Fibroblast of skin of right quadriceps (primary cell): ENCODE measurements at places on chromosomes 16 and 17.

DNA sequence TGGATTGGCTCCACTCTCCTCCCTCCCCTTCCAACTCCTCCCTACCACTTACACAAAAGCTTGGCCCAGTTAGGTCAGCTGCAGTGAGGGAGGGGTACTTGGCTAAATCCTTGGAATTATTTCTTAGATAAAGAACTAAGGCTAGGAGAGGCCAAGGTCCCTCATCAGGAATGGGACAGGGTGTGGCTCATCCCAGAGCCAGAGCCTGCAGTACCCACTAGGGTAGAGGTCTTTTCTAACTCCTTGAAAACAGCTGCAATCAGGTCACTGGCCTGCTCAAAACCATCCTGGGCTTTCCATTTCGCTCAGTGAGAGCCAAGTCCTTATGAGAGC lies 1.9 kb upstream of the SLC46A1 start:
- no peak for DNase-seq

- DNase-seq = no peak
Measured at GRCh38 chr17:43312011-43312410, 78.2 kb upstream of the RNU2-1 start.

- DNase-seq = no peak
Measured at GRCh38 chr17:42766124-42766523, 5.1 kb downstream of the RAMP2 start.

GRCh38 chr17:55268649-55269480 lies 4.1 kb downstream of the HLF start:
- no peak for DNase-seq

DNA sequence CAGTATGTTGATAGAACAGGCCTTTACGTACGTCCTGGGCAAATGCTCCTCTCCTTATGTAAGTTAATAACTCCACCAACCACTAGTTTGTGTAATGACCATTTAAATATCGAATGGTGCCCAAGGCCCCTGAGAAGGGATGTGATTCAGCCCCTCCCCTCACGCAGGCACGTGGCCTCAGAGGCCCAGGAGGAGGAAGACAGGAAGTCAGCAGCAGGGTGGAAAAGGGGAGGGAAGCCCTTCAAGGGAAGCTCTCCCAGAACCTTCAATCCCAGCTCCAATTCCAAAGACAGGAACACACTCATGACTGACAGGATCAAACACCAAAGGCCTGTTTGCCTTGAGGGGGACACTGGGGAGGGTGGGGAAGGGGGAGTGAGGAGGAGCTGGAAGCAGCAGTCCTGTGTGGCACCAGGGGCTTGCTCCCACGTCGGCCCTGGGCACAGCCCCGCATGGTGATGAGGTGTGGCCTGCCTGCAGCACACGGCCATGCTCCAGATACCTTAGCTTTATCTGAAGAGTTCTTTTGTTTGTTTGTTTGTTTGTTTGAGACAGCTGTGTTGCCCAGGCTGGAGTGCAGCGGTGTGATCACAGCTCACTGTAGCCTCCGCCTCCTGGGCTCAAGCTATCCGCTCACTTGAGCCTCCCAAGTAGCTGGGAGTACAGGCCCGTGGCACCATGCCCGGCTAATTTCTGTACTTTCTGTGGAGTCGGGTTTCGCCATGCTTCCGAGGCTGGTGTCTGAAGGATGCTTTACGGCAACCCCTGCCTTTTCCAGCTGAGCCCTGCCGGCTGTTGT lies 105.0 kb downstream of the ZNF778 start:
- DNase-seq = peak; percentile 79

GRCh38 chr17:66379544-66379943 lies 77.1 kb downstream of the PRKCA start:
- DNase-seq = no peak

DNA sequence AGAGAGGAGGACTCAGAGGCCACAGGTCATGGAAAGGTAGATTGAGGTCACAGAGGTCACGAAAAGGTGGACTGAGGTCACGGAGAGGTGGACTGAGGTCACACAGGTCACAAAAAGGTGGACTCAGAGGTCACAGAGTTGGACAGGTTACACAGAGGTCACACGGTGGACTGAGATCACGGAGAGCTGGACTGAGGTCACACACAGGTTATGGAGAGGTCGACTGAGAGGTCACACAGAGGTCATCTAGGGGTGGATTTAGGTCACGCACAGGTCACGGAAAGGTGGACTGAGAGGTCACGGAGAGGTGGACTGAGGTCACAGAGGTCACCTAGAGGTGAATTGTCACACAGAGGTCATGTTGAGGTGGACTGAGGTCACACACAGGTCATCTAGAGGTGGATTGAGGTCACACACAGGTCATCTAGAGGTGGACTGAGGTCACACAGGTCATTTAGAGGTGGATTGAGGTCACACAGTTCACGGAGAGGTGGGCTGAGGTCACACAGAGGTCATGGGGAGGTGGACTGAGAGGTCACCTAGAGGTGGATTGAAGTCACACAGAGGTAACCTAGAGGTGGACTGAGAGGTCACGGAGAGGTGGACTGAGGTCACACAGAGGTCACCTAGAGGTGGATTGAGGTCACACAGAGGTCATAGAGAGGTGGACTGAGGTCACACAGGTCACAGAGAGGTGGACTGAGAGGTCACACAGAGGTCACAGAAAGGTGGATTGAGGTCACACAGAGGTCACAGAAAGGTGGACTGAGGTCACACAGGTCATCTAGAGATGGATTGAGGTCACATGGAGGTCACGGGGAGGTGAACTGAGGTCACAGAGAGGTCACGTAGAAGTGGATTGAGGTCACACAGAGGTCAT lies 26.7 kb upstream of the JPT2 start:
- peak; percentile 22 for DNase-seq

GRCh38 chr16:70156207-70156978 lies 17.2 kb upstream of the CLEC18C start:
- no peak for DNase-seq

DNA sequence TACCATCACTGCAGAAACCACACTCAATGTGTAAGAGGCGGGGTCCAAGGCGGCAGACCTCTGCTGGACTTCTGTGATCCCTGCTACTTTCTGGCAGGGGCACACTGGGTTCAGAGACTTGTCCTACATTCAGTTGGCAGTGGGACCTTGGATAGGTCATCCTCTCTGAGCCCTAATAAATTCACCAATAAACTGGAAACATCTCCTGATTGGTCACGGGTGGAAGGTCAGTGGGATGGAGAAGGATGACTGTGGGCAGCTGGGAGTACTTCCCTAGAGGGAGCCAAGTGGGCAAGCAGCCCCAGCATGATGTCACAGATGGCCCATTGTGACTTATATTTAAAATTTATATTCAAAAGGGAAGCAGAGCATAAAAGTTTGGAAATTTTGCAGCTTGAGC lies 49.7 kb downstream of the RNF112 start:
- no peak for DNase-seq

- no peak for DNase-seq
Measured at GRCh38 chr16:50602531-50603205, 54.5 kb downstream of the NKD1 start.

- DNase-seq = no peak
Measured at GRCh38 chr17:6556121-6557039, at the start of gene PITPNM3. Gene PITPNM3, minus strand, starts transcription at chr17:6556555. Its CDS starts 149 bp downstream, at chr17:6556406.

- DNase-seq = no peak
Measured at GRCh38 chr16:27304881-27305745, 8.7 kb upstream of the IL4R start.

- DNase-seq = no peak
Measured at GRCh38 chr16:8887431-8887765, 5.2 kb downstream of the LITAFD start.

- DNase-seq = no peak
Measured at GRCh38 chr16:10078541-10078949, 103.7 kb downstream of the GRIN2A start.

DNA sequence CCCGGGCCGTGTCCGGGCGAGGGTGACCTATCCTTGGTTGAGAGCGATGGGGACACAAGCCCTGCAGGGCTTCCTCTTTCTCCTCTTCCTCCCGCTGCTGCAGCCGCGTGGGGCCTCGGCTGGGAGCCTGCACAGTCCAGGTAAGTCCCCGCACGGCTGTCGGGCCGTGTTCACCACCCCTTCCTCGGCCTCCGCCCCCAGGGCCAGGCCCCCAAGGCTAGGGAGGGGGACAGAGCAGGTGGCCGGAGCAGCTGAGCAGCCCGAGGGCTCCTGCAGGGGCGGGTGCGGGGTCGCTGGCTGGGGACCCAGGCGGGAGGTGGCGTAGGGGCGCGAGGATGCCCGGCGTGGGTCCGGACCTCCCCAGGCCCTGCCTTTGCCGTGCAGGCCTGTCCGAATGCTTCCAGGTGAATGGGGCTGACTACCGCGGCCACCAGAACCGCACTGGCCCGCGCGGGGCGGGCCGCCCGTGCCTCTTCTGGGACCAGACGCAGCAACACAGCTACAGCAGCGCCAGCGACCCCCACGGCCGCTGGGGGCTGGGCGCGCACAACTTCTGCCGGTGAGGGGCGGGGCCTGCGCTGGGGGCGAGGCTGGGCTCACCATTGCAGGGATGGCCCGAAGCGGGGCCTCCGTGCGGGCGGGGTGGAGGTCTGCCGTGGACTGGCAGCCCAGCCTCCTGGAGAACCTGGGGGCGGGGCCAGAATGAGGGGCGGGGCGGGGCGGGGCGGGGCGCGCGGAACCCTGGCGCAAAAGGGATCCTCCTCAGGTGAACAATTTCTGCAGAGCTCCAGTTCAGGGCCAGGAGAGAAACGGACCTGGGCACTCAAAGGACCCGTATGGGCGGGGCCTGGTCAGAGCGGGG lies 631 bp downstream of the KREMEN2 start:
- no peak for DNase-seq

DNA sequence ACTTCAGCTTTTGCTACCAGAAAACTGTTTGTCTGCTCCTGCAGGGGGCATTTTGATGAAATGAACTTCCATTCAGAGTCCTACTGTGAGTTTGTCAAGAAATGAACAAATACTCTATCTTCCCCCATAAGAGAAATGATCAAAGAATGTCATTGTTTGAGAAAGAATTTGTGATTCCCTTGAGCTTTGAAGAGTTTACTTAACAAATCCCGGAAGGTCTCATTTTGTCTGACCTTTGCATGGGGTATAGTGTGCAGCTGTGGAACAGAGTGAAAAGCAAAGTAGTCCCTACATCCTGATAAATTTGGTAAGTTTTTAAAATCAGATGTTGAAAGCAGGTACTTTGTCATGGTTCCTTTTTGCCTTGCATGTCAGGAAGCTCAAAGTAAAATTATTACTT lies 178.0 kb downstream of the ABCC12 start:
- DNase-seq = no peak

DNA sequence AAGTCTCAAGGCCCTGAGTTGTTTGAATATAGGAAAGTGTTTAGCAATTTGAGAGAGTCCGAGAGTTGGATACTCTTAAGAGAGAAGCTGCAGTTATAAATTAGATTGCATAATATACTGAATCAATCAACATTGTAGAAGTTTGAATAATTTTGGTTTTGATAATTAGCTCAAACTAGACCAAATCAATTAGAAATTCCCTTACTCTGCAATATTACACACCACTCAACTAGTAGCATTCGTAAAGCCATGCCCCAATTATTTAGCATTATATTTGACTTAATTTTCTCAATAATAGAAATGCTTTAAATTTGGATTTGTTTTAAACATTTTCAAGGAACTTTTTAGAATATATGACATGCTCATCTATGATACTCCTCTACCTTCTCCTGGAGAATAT lies 49.1 kb downstream of the TNRC6C start:
- no peak for DNase-seq

DNA sequence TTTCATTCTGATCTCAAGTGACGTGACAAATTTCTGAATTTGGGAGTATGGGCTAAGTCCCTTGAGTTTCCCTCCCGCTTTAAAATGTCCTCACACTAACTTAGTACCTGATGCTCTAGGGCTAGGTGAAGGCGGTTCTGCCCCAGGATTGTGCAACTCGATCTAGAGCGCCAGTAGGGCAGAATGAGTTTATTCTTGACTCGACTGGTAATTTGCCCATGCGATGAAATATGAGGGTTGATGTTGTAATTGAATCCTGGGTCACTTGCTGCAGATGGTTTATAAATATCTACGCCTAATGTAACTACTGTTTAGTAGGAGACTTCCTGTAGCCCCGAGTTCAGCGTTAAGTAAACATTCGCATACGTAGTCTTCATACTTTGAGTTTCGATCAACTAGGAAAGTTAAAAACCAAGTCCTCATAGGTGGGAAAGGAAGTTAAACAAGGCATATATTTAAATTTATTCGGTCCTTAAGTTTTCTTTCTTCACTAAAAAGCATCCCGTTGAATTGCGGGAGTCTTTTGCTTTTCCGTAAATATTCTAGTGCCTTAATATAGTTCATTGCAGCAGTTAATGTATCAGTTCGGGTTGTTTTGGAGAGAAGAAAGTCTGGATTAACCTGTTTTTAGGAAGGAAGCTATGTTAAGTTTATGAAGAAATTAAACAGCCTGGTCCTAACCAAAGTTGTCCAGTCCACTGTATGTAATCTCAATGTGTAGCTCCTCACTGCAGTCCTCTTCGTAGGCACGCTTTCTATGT lies 1.6 kb downstream of the CTCF start:
- peak; percentile 61 for DNase-seq

- no peak for DNase-seq
Measured at GRCh38 chr16:89297910-89298545, 80.5 kb downstream of the ZNF778 start.

- no peak for DNase-seq
Measured at GRCh38 chr17:57877803-57878377, 28.0 kb upstream of the MRPS23 start.

DNA sequence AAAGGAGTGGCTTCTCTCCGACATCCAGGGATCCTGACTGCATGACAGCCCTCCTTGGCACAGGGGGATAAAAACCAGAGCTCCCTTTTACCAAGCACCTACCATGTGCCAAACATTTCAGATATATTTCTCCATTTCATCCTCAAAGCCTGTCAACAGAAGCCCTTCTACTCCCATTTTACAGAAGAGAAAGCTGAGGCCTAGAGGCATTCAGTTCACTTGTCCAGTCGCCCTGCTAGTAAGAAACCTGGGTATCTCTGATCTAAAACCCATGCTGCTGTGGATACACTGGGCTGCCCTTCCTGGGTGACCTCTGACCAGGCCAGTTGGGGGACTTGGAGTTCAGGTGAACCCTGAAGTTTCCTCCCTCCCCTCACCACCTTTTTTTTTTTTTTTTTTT lies 5.9 kb upstream of the FDXR start:
- no peak for DNase-seq

- no peak for DNase-seq
Measured at GRCh38 chr16:22216191-22216831, 10.2 kb downstream of the EEF2K start.

GRCh38 chr16:14510939-14511799 lies 118.9 kb downstream of the PARN start:
- peak; percentile 93 for DNase-seq

DNA sequence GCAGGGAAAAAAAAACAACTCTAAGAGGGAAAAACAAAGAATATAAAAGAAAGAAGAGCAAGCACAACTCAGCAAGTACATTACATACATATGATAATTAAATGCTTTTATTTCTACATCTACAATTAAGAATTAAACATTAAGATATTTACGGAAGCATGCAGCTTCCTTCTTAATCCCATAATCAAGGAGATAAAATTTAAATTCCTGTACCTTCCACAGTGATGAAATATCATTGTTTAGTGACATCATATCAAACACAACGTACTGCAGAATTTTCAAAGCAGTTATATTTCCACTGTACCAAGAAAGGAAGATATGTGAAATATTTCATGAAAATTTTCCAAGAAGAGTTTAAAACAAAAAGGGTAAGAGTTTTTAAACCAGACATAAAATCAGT lies 26.0 kb downstream of the KANSL1 start:
- DNase-seq = no peak
